ENCODE measurements at places on chromosomes 5 and 9. TPM values are rescaled to one million over a fixed set of nuclear protein-coding genes. Genes with fewer than 3 reads are reported as not detected.

Gene PCDHGA11
- 11.4 TPM for total RNA-seq

Gene STPG3
- not detected for total RNA-seq

Gene HSPA4
- total RNA-seq, result 104 TPM

Gene SPATA31C1
- total RNA-seq, result not detected

Gene SEMA4D
- 6.9 TPM for total RNA-seq

Gene UNC5A
- under 0.01 TPM for total RNA-seq

Gene DBH
- not detected for total RNA-seq

Gene PLCXD3
- 0.33 TPM for total RNA-seq

Gene CDHR2
- not detected for total RNA-seq

Gene PCDHB6
- total RNA-seq, result under 0.01 TPM

Gene ADRB2
- 6.5 TPM for total RNA-seq

Gene HACD4
- total RNA-seq, result 0.19 TPM

Gene CDH10
- total RNA-seq, result 0.33 TPM

Gene ST6GALNAC4
- 75.8 TPM for total RNA-seq

Gene MARVELD2
- total RNA-seq, result 4.8 TPM

Gene MYORG
- total RNA-seq, result 3.6 TPM

Gene LHX2
- not detected for total RNA-seq

Gene CMYA5
- 0.33 TPM for total RNA-seq

Gene OLFM1
- total RNA-seq, result 0.98 TPM

Gene ACTBL2
- not detected for total RNA-seq

Gene TNC
- total RNA-seq, result 2.7 TPM

Gene IFNA7
- not detected for total RNA-seq

Gene GABRA6
- not detected for total RNA-seq

Data from vein endothelial cell (primary cell).